Fibroblast of lung (primary cell): ENCODE measurements at places on chromosomes 1 and 21. TPM values are rescaled to one million over a fixed set of nuclear protein-coding genes. Genes with fewer than 3 reads are reported as not detected.
A peak's percentile ranks its signal among the peaks of the same experiment; 100 is the strongest.

GRCh38 chr1:229383961-229384360, 41.1 kb upstream of the CCSAP start:
- peak; percentile 9 for DNase-seq

GRCh38 chr21:28193189-28193588, 799.5 kb downstream of the LTN1 start:
- DNase-seq, result no peak

The MMEL1 gene
- 0.33 TPM in 1 of 2 replicates, not detected in the other for total RNA-seq

The RNU1-2 gene
- under 0.01 and 3,997 TPM in 2 replicates for total RNA-seq
